Suprapubic skin (tissue), 4 donors: ENCODE measurements at places on chromosomes 13 and 19. TPM values are rescaled to one million over a fixed set of nuclear protein-coding genes. Genes with fewer than 3 reads are reported as not detected.

The R3HDM4 gene
- 48.6 TPM for total RNA-seq

The OPA3 gene
- 25.4 TPM for total RNA-seq

The CEACAM16 gene
- total RNA-seq: not detected

The PRTN3 gene
- not detected for total RNA-seq

The VSTM2B gene
- total RNA-seq: not detected

The C19orf81 gene
- total RNA-seq: not detected

The TNFRSF19 gene
- 74.6 TPM for total RNA-seq

The IRGC gene
- total RNA-seq: not detected

The KLK4 gene
- total RNA-seq: not detected

The PCSK4 gene
- total RNA-seq: 6.6 TPM

The CLEC4M gene
- total RNA-seq: not detected

The MCEMP1 gene
- not detected for total RNA-seq

The MUC16 gene
- 0.38 TPM for total RNA-seq

The ETFB gene
- total RNA-seq: 56.7 TPM

The C19orf73 gene
- 9.3 TPM for total RNA-seq

The ZNF844 gene
- total RNA-seq: 18.1 TPM

The POLR2I gene
- total RNA-seq: 57.5 TPM

The PDCD5 gene
- 93.0 TPM for total RNA-seq

The FUT2 gene
- total RNA-seq: 2.1 TPM

The NKPD1 gene
- 50.7 TPM for total RNA-seq

The PTPRH gene
- total RNA-seq: 0.34 TPM

The ZNF699 gene
- 23.5 TPM for total RNA-seq

The LHB gene
- not detected for total RNA-seq
